NCI-H1048 (cell line): ENCODE measurements at places on chromosomes 3 and 15.

- no peak for DNase-seq
These were observed 122.3 kb downstream of the FAM174B start for GRCh38 chr15:92533298-92533697.

DNA sequence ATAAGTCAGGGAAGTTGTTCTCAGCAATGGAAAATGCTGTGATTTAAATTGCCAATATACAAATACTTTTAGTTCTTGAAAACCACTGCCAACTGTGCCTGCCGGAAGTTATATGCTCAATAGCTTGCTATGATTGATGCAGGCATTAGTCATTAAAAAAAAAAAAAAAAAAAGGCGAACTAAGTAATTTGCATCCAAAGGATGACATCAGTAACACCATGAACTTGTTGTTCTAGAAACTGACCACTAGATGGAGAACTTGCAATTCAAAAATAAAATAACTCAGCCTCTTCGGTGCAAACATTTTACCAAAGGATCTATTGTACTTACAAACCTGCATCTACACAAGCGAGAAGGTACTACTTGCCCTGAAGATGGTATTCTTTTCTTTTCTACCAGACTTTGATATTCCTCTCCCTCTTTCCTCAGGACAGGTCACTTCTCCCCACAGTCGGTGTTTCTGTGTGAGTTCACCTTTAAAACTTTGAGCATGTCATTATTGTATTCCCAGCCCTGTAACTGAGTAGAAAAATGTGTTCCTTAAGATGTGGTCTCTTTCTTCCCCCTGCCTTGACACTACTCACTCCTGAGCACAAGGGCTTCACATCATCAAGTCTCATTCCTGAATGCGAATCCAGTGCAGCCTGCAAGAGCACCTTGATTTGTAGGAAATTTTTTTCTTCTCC, 115.0 kb upstream of the VEPH1 start:
- peak; percentile 52 for DNase-seq

GRCh38 chr3:59862686-59863085, 812.9 kb upstream of the CFAP20DC start:
- DNase-seq: no peak

- no peak for DNase-seq
These were observed 435 bp downstream of the ALDH1L1 start for GRCh38 chr3:126179825-126180476.
